Stimulated activated CD4-positive, alpha-beta T cell treated with anti-CD3 and anti-CD28 coated beads, Interleukin-4, amount 100 ng/mL, for 24 hours (primary cell): ENCODE measurements at places on chromosomes 4 and X.

DNA sequence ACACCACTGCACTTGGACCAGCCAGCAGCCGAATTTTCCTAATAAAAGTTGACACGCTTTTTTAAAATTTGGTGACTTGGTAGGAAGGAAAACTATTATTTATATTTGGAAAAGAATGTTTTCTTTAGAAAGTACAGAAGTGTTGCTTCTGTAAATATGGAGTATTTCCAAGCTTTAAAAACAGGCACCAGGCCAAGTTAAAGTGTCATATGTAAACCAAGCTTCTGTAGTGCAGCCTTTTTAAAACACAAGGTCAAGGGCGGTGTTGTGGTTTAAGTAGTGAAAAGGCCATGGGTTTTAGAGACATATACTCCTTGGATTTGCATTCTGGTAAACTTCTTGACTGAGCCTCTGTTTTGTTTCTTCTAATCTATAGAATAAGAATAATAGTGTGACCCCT is 62.7 kb downstream of the TRIM2 start:
- no peak for DNase-seq

- DNase-seq, result no peak
Measured at GRCh38 chrX:154373340-154374306, 811 bp downstream of the FLNA start.

DNA sequence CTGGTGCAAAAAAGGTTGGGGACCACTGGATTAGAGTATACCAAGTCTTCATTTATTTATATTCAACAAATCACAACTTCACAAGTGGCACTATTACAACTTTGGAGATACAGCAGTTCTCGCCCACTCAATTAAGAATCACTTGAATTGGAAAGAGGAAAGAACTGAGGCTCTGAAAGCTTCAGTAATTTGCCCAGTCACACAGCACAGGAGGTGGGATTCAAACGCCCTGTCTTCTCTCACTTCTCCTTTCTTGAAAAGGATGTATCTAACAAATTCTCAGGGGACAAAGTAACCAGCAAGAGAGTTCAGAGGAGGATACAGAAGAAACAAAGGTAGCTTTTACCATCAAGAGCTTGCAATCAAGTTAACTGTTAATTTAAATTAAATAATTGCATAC is 12.4 kb downstream of the SMIM14 start:
- DNase-seq, result no peak

DNA sequence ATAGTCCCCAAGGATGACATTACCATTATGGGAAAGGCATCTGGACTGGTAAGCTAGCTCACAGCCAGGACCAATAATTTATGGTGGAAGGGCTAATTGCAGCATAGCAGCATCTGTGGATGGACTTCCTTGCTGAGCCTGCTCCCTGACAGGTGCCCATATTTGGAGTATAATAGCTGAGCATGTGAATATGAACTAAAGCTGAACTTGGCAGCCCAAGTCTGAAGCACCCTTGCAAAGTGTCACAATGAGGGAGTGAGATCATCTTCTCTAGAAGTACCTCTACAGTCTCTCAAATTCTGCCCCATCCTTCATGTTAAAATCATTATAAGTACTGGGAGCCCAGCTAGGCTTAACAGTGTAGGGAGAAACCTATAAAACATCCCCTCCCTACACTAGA is 128.2 kb upstream of the INPP4B start:
- DNase-seq, result no peak

DNA sequence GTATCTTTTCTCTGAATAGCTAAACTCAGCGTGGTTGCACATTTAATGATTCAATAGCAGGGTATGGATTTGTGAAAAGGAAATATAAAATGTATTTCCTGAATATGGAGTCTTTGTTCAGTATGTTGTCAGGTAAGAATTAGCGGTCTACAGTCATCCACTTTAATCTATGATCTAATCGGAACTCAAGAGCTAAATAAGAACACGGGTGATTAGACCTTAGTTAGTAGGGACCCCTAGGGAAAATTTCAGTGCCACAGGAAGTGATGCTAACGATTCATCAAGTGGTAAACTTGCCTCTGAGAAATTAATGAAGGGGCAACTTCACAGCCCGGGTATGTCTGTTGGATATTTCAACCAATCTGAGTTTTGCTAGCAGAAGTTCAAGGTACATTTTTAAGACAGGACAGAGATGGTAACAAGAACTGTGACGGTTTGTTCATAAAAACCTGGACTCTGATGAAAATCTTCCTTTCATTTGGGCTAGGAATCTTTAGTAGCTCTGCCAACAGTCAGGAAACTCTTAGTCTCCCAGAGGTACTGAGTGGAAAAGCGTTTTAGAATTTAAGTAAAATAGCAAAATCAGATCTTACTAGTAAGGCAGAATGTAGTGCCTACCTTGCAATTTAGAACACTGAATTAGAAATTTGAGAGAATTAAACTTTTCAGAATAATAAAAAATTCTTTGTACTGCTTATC is 47.1 kb downstream of the PCDH7 start:
- no peak for DNase-seq

DNA sequence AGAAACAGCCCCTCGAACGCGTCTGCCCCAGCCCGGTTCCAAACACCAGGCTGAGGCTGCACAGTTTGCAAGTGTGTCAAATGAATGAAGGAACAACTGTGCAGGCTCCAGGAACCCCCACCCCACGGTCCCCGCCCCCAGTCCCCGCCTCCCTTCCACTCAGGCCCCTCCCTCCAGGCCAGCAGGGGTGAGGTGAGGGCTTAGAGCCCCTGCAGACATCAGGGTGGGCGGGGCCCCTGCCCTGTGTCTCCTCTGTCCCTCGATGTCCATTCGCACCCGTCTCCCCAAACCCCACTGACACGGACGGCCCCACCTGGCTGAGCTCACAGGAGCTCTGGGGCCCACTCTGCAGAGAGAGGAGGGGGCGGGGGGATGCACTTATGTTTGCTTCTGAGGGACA is 28.5 kb downstream of the TACC3 start:
- no peak for DNase-seq

DNA sequence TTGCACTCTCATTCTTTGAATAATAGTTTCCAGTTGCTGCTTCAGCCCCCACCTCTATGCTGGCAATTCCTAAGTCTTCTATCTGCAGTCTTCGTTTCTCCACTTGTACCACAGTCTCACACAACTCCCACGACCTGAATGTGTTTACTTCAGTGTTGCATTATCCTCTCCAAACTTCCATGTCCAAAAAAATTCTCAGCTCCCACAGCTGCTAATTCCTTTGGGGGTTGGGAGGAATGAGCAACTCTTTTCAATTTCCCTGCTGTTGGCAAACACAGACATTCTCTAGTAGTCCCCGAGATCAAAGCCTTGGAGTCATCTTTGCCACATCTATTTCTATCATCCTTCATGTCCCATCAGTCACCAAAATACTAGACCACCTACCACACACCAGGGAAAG is 14.4 kb upstream of the CDS1 start:
- DNase-seq, result no peak
